Stimulated activated CD8-positive, alpha-beta memory T cell treated with anti-CD3 and anti-CD28 coated beads, Interleukin-7, amount 100 ng/mL, for 48 hours (primary cell): ENCODE measurements at places on chromosomes 5 and 9.

DNA sequence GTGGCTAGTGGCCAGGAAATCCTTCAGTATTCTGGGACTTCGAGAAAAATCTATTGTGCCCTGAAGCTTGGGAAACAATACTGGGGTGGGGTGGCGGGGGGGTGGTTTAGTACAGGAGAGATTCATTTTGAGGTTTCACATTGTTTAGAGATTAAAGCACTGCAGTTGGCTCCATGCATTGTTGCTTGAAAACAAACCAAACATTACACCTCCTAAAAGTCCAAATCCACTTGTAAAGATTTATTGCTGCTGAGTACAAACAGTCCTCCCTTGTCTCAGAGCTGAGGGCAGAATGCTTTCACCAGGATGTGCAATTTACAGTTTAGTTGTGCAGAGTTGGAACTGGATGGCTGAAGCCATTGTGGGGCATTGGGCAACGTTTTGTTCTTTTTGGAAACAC, 49.4 kb downstream of the GGTA1 start:
- no peak for DNase-seq

- no peak for DNase-seq
Observed at GRCh38 chr5:1050423-1051365, 42.1 kb downstream of the NKD2 start.

DNA sequence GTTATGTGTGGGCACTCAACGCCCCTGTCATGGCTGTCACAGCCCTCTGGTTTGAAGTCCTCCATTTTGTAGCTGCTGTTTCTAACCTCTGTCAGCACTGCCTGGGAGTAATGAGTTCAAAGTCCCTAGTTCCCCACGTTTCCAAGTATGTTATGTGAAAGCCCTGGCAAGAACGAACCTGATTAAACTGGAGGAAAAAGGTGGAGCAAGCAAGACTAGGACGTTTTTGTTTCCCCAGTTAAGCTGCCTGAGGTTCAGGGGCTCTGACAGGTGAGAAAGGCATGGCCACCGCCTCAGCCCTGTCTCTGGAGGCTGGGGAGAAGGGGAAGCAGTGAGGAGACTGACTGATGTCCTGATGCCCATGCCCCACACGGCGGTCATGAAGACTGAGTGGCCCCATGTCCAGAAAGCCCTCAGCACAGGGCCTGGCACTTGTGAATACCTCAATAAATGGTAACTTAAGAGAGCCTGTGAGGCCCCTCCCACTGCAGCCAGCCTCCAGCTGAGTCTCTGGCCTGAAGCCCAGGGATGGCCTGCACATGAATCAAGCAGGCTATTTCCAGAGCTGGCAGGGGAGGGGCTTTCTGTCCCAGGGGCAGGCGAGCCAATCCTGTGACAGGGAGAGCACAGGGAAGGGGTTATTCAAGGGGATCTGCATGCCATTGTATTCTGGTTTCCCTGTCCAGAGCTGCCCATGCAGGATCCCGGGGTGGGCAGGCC, 61.8 kb downstream of the PFDN1 start:
- DNase-seq: no peak

DNA sequence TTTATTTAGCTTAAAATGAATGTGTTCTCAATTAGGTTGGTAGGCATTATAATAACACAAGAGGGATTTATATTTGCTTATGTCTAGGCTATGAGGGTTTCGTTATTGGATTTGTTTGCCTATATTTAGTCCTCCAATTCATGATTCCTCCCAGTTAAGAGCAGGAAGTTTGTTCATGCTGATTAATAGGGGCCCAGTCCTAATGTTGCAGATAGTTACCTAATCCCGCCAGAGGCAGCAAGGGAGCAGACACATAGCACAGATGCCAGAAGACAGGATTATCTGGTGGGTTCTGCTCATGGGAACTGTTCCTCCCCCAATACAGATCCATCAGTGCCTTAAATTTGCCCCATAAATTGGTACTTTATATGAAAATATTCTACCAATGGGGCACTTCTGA, 100.8 kb upstream of the TLE4 start:
- DNase-seq: no peak

- no peak for DNase-seq
Observed at GRCh38 chr9:38036359-38037084, 32.5 kb downstream of the SHB start.
